ENCODE measurements at places on chromosomes 4 and X. TPM values are rescaled to one million over a fixed set of nuclear protein-coding genes. Genes with fewer than 3 reads are reported as not detected.

The KDM5C gene
- total RNA-seq = 63.5 TPM

DNA sequence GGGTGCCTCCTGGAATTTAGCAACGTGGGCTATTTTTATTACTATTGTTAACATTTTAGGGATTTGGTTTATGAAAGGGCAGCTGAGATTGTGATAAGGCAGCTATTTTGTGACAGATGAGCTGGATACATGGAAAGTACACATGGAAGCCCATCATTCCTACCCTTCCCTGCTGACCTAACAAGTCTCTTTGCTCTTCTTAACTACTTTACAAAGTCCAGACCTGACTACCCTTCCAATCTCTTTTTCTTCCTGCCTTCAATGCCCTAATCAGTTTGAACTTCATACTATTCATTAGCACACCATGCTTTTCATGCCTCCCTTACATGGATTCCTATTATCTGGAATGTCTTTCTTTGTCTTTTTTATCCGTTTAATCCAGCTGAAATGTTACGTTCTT lies 9.4 kb upstream of the AFP start:
- no peaks in the 10 kb centered on the region for H3K27me3 ChIP-seq
- no peak overlapping the region for H3K27ac ChIP-seq
- no peak for DNase-seq
- H3K4me1 ChIP-seq = no peaks in the 10 kb centered on the region

The F8A3 gene
- 7.5 TPM for total RNA-seq

The ETDA gene
- not detected for total RNA-seq

The USP9X gene
- total RNA-seq = 99.0 TPM

GRCh38 chrX:72020788-72021187 lies 110.1 kb downstream of the NHSL2 start:
- H3K27me3 ChIP-seq = peaks cover 80% of the 10 kb centered on the region
- H3K36me3 ChIP-seq = no peaks in the 10 kb centered on the region
- H3K4me1 ChIP-seq = no peaks in the 10 kb centered on the region
- no peak for DNase-seq
- H3K4me3 ChIP-seq = no peak overlapping the region

DNA sequence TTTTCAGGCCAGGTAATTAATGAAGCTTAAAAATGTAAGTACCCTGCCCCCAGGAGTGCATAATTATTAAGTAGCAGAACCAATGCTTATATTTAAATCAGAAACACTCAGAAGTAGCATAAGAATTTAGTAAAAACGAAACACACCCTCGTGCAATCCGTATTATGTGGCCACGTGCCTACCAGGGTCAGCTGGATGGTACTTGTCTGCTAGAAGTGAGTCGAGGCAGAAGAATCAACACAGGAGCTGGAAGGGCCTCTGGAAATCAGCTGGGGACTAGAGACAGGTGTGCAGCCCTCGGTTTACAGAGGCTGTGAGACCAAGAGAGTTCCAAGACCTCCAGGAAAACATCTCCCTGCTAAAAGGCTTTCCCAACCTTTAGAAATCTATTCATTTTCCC lies 559 bp upstream of the FAM47E start:
- DNase-seq = no peak
- no peaks in the 10 kb centered on the region for H3K27me3 ChIP-seq
- H3K27ac ChIP-seq = peak overlapping the region; percentile 89

The SPANXN3 gene
- not detected for total RNA-seq

DNA sequence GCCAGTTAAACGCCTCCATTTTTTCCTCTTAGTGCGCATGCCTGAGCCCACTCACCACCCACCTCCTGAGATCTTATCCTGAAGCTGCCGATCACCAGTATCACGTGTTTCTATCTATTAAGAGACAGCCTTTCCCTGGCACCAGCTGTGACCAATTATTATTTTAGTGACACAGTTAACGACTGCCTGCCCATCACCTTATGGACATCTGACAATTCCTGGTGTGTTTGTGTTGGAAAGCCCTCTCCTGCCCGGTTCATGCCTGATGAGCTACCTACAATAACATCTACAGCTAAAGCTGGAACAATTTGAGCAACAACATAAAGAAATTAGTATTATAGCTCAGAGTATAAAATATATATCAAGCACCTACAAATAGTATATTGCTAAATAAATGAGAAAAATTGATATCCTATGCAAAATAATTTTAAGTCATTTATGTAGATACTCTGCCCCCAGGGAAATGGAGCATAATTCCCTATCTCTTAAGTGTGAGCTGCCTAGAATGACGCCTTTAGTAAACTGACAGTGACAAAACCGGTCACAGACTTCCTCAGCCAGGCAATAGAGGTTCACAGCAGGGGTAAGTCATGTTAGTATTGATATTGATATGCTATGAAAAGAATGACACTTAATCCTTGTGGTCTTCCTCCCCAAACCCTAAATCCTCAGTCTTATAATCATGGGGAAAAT lies 862.2 kb downstream of the TRAM1L1 start:
- no peaks in the 10 kb centered on the region for H3K36me3 ChIP-seq
- H3K27ac ChIP-seq = no peak overlapping the region
- no peak overlapping the region for H3K4me3 ChIP-seq
- DNase-seq = no peak
- no peaks in the 10 kb centered on the region for H3K4me1 ChIP-seq
- H3K27me3 ChIP-seq = no peaks in the 10 kb centered on the region

DNA sequence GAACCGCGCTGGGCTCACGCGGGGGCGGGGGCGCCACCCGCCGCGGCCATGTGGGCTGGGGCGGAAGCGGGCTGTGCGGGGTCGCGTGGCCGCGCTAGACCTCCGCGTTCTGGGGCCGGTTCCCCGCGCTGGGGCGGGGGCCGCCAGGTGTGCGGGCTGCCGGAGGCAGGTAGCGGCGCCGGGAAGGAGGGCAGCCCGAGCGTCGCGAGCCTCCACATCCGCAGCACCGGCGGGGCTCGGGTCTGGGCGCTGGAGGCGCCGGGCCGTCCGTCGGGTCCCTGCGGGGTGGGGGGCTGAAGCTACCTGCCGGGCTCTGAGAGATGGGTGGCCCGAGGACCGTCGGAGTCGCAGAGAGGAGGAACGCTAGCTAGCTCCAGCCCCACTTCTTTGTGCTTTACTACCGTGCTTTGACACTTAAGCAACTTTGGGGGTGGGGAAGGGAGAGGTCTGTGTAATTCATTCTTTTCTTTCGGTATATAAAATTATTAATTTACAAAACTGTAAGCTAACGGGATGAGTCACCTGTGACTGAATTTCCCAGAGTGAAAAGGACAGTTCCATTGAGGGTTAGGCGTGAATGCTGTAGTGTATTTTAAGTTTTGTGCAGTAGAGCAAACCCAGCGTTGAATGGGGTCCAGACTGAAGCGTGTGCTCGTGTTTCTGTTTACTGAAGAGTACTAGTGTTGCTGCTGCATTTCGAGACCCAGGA lies 689 bp downstream of the METAP1 start:
- H3K27ac ChIP-seq = peak overlapping the region; percentile 90
- H3K4me1 ChIP-seq = no peaks in the 10 kb centered on the region
- DNase-seq = no peak
- H3K36me3 ChIP-seq = no peaks in the 10 kb centered on the region
- H3K27me3 ChIP-seq = no peaks in the 10 kb centered on the region

The TMEM271 gene
- not detected for total RNA-seq

DNA sequence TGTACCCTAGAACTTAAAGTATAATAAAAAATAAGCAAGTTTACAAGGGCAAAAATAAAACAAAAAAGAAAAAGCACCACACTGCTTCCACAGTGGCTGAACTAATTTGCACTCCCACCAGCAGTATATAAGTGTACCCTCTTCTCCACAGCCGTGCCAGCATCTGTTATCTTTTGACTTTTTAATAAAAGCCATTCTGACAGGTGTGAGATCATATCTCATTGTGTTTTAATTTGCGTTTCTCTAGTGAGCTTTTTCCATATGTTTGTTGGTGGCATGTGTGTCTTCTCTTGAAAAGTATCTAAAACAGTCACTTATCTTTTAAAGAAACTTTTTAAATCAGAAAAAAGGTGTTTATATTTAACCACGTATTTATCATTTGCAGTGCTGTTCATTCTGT lies 71.3 kb downstream of the NFKB1 start:
- no peak for DNase-seq
- H3K27ac ChIP-seq = no peak overlapping the region

The RHOXF2 gene
- total RNA-seq = not detected

DNA sequence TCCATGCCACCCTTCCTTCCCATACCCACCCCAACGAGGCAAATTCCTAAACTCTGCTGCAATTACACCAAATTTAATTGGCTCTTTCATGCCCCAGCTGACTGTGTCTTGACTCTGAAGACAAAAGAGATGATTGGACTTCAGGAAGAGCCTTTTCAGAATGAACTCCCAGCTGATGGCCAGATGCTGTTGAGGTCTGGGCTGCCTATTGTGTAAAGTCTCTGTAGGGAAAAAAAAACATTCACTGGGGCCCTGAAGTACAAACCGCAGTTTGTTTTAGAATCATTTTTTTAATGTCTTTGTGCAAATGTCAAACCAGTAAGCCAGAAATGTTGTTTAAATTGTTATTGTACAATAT lies 174.8 kb downstream of the HHIP start:
- H3K27ac ChIP-seq = no peak overlapping the region
- no peak for DNase-seq

DNA sequence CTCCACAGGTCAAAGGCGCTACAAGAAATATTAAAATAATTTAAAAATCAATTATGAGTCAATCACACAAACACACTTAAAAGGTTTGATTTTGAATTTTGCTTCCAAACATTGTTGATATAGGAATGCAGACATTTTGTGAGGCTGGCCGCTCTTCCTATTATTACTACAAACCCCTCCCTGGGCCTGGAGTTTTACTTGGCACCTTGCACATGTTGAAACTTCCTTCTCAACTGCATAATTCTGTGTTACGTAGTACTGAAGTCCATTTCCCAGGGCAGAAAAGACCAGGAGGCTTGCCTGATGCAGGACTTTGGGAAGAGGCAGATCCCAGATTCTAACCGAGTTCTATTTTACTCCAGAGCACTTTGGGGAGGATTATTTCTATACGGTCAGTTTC lies 71.5 kb downstream of the CYTL1 start:
- no peaks in the 10 kb centered on the region for H3K27me3 ChIP-seq
- no peaks in the 10 kb centered on the region for H3K36me3 ChIP-seq
- H3K4me1 ChIP-seq = no peaks in the 10 kb centered on the region
- H3K27ac ChIP-seq = no peak overlapping the region
- no peak overlapping the region for H3K4me3 ChIP-seq

The SPANXB1 gene
- not detected for total RNA-seq

The XAGE1A gene
- total RNA-seq = not detected

DNA sequence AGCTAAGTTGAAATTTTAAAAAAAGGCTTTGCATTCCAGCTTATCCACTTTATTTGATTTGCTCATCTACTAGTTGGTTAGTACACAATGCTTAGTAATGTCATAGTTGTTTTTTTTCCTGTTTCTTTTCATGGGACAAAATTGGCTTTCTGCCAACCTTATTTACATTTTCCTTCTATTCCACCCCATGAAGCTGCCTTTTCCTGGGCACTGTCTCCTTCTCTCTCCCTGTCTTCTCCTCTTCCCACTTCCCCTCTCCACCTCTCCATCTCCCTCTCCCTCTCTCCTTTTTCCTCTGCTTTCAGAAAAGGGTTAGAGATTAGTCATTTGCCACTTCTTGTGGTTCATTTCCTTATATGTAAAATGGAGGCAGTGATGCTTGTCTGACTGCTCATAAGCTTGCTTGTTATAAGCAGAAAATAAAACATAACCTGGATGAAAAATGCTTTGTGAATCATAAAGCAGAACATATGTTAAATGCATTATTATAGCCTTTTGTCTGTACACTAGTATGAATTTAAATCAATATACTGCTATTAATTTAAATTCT lies 181.9 kb downstream of the CEP135 start:
- H3K27me3 ChIP-seq = no peaks in the 10 kb centered on the region
- H3K4me3 ChIP-seq = no peak overlapping the region
- DNase-seq = no peak
- no peaks in the 10 kb centered on the region for H3K36me3 ChIP-seq
- no peaks in the 10 kb centered on the region for H3K4me1 ChIP-seq
- no peak overlapping the region for H3K27ac ChIP-seq

GRCh38 chr4:76383001-76383400 lies 37.9 kb downstream of the CCDC158 start:
- no peaks in the 10 kb centered on the region for H3K4me1 ChIP-seq
- H3K27ac ChIP-seq = no peak overlapping the region
- no peak for DNase-seq
- no peak overlapping the region for H3K4me3 ChIP-seq
- no peaks in the 10 kb centered on the region for H3K27me3 ChIP-seq

The KCTD8 gene
- total RNA-seq = 1.9 TPM

DNA sequence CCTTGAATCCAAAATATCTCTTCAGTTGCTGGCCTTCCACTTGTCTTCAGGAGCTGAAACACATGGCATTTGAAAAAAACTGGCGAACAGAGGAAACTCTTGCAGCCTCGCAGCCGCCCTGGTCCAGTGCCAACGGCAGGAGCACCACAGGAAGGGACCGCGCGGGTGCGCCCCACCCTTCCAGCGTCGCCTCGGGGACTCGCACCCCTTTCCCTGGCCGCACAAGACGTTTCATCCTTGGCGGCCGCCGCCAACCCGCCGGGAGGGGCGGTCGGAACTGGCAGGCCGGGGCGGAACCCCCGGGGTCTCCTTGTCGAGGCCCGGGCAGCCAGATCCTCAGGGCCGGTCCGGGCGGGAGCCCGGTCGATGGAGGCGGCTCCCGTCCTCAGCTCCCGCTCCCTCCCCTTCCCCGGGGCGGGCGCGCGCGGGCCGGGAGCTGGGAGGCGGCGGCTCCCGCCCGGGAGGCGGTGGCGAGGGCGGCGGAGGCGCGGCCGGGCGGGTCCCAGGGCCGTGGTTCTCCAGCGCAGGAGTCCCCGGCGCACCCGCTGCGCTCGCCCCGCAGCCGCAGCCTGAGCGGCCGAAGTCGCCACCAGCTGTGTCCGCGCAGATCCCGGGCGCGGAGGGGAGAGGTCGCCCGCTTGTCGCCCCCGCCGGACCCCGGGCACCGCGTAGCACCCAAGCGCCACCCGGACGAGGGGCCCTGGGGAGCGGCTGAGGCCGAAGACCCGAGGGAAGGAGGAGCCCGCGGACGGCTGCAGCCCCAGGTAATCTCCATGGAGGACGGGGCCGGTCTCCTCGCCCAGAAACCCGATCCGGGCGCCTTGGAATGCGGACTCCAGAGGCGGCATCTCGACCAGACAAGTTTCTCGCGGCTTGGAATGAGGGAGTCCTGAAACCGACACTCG lies 886 bp upstream of the NDST3 start:
- H3K4me1 ChIP-seq = no peaks in the 10 kb centered on the region
- no peak overlapping the region for H3K27ac ChIP-seq
- peaks cover 13% of the 10 kb centered on the region for H3K27me3 ChIP-seq
- DNase-seq = no peak

GRCh38 chr4:1410491-1411325 lies 4.5 kb upstream of the NKX1-1 start:
- no peaks in the 10 kb centered on the region for H3K36me3 ChIP-seq
- H3K4me3 ChIP-seq = no peak overlapping the region
- no peaks in the 10 kb centered on the region for H3K4me1 ChIP-seq
- H3K27ac ChIP-seq = no peak overlapping the region

The SOX3 gene
- not detected for total RNA-seq

- no peaks in the 10 kb centered on the region for H3K4me1 ChIP-seq
- no peak overlapping the region for H3K4me3 ChIP-seq
- H3K36me3 ChIP-seq = no peaks in the 10 kb centered on the region
- H3K27me3 ChIP-seq = no peaks in the 10 kb centered on the region
Observed at GRCh38 chr4:16524911-16525554, 298.8 kb upstream of the TAPT1 start.

The VBP1 gene
- 30.7 TPM for total RNA-seq
